Aorta (tissue), 5 donors: ENCODE measurements at places on chromosomes 12 and 14. TPM values are rescaled to one million over a fixed set of nuclear protein-coding genes. Genes with fewer than 3 reads are reported as not detected.

- DNase-seq = no peak
These were observed 65.1 kb downstream of the DIP2B start for GRCh38 chr12:50569876-50570275.

The TAS2R9 gene
- not detected for total RNA-seq

GRCh38 chr14:50022661-50023060 is 93.7 kb downstream of the VCPKMT start:
- no peak for DNase-seq

- DNase-seq = no peak
These were observed 207.7 kb downstream of the TTC8 start for GRCh38 chr14:89032086-89032649.

GRCh38 chr14:34003691-34004090 is 52.8 kb upstream of the EGLN3 start:
- DNase-seq = no peak

GRCh38 chr12:115864396-115864795 is 413.1 kb downstream of the MED13L start:
- DNase-seq = no peak

- DNase-seq = no peak
These were observed 85.8 kb upstream of the TSPAN11 start for GRCh38 chr12:30840715-30841114.

GRCh38 chr14:74362361-74362915 is 14.2 kb downstream of the VRTN start:
- DNase-seq = peak; percentile 89

The PTPRO gene
- total RNA-seq = 16.1 TPM

GRCh38 chr14:67962215-67962644 is 142.7 kb downstream of the RAD51B start:
- DNase-seq = no peak

- peak; percentile 76 for DNase-seq
These were observed 15.5 kb upstream of the MLXIP start for GRCh38 chr12:122062832-122063693.

GRCh38 chr12:78101113-78101876 is 270.6 kb downstream of the NAV3 start:
- no peak for DNase-seq

DNA sequence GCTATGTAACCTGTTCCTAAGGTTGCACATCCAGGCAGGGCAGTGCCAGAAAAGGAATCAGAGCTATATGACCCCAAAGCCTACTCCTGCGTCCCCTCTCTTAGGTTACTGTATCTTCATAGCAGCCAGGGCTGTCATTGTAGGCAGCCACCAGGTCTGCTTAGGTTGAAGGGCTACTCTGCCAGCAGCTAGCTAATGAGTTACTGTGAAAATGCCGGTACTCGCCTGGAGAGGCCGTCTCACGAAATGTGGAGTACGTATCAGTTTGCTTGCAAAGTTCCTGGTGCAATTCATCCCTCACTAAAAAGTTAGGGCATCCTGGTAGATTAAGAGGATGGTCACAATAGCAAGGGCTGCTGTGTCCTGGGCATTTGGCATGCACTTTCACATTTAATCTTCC is 50.9 kb downstream of the RPH3A start:
- no peak for DNase-seq

- DNase-seq = no peak
These were observed 85.6 kb downstream of the MSRB3 start for GRCh38 chr12:65364046-65364445.

DNA sequence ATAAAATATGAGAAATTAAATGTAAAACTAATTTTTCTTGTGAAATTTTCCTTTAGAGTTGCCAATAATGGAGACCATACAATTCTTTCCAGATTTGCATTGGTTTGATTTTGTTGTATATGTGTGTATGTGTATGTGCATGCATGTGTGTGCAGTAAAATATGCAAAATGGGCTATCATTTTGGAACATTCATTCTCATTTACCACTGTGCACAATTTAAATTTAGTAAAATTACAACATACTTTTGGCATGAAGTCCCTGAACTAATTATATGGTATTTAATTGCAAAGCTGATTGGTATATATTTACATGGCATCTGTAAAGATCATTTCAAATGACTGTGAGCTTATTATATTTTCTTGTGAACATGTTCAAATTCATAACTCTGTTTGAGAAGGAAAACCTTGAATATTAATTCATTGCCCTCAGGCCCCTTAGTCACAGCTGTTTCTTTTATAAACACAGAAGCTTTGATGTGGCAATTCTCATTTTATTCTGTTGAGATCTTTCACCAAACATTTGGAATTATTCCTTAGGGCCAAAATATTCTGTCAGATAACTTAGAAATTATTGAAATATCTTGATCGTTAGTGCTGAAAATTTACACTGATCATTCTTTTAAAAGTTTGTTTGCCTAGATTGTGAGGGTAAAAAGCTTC is 17.6 kb downstream of the KERA start:
- no peak for DNase-seq

- no peak for DNase-seq
These were observed 293.2 kb downstream of the DUSP6 start for GRCh38 chr12:89059056-89059455.

The SERPINA4 gene
- total RNA-seq = not detected

- no peak for DNase-seq
These were observed 12.5 kb downstream of the NRXN3 start for GRCh38 chr14:78182722-78183121.

- DNase-seq = no peak
These were observed 130.0 kb downstream of the SLC15A4 start for GRCh38 chr12:128693771-128694170.

The CLMN gene
- 15.8 TPM for total RNA-seq

- DNase-seq = no peak
These were observed 50.4 kb downstream of the RPH3A start for GRCh38 chr12:112841906-112842305.

GRCh38 chr14:101402936-101403660 is 158.2 kb upstream of the DIO3 start:
- no peak for DNase-seq

The CLEC4C gene
- not detected for total RNA-seq

DNA sequence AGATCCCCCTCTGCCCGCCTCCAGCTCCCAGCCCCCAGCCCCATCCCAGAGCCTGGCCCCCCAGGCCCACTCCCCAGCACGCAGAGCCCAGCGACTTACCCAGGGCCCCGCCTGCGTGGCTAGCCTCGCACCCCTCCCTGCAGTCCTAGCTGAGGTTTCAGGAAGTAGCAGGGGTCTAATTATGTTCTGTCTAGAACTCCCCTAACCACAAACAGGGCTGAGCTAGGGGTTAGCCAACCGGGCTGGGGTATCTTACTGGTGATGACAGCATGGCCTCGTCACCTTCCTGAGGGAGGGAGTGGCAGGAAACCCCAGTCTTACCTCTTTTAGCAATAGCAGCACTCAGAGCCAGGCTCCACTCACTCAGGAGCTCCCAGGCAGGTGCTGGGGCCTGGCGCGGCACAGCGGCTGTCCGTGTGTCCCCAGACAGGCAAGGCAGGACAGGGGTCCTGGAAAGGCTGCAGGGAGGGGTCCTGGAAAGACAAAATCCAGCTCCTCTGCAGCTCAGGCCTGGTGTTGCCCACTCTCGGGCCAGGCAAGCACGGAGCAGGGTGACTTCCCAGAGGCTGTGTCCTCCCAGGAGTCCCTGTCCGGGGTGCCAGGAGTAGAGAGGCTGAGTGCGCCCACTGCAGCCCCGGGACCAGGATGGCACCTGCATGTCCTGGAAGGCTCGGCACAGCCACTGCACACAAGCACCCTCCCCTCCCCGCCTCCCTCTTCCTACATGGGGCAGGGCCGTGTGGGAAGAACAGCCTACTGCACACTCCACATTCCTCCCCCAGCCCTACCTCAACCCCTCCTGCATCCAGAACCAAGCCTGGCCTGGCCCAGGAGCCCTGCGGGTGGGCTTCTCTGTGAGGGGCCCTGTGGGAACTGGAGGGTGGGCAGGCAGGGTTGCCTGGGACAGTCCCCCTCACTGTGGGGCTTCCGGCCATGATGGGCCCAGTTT is at the start of gene GPR132:
Gene GPR132 (minus strand): TSS at position 151 of the 949 bp plus-strand sequence. CDS start 10,010 bp downstream, outside the sequence.
- peak; percentile 67 for DNase-seq

DNA sequence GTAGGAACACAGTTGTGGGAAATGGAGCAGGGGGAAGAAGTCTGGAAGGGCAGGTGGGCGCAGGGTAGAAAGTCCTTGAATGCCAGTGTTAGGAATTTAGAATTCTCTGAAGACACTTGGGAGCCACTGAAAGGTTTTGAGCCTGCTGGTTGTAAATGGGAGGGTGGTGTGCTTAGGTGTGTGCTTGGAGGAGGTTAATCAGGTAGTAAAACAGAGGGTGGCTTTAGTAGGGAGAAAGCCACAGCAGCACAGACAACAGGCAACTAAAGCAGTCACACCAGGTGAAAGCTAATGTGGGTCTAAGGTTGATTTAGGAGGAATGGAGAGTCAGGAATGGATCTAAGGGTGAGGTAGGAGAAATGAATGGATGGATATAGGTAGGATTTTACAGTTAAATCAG is 385.0 kb downstream of the ZFP36L1 start:
- DNase-seq = no peak

GRCh38 chr12:32595251-32595650 is 83.8 kb upstream of the DNM1L start:
- DNase-seq = no peak

GRCh38 chr14:34794941-34795340 is 80.2 kb downstream of the BAZ1A start:
- DNase-seq = no peak

DNA sequence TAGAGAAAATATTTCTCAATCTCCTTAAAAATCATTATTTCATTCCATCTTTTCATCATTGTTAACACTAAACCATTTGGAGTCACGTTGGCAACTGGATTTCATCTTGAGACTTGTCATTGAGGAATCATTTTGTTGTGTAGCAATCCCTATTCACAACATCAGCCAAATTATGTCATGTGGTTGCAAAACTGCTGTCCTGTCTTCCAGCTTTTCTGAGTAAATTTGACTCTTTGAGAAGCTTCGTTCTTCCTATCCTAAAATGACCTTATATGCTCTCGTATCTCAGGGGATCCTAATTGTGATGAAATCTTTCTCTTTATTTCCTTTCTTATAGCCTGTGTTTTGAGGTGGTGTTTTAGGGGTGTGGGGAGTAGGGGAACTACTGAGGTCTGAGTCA is 30.6 kb upstream of the KICS2 start:
- DNase-seq = no peak

GRCh38 chr12:6778217-6778573 is 5.9 kb downstream of the LAG3 start:
- no peak for DNase-seq

DNA sequence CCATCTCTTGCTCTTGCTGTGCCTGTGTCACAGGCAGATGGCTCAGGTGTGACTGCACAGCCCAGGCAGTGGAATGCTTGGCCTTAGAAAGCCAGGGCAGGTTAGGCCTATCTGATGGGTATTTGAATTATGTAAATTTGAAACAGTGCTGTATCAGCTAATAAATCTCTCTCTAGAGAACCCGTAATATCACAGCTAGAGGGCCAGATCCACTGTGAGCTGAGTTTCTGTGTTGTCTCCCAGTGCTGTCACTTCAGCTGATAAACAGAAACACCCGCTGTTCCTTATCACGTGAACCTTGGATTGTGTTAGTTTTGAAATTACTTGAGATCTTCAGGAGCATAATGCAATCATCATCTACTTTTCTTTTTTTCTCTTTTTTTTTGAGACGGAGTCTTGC is 21.5 kb upstream of the ALDH2 start:
- DNase-seq = no peak

DNA sequence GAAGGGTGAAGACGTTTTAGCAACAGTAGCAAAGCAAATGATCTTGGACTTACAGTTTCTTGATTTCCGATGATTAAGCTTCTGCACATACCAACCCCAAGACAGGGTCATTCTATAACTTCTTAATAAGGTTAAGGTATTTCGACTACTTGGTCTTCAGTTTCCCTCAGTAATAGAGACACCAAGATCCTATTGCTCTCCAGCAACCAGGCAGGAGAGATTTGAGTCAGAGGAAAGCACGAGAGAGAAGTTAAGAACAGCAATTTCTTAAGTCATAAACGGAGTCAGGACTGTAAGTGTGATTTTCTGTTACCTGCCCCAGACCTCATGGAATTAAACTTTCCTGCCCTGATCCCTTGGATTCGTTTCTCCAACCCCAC is 215.6 kb downstream of the TTC8 start:
- DNase-seq = no peak

- DNase-seq = no peak
These were observed 181.9 kb downstream of the PRKCH start for GRCh38 chr14:61503167-61503801.

The POTEM gene
- total RNA-seq = not detected

The ACOT4 gene
- total RNA-seq = 0.39 TPM

DNA sequence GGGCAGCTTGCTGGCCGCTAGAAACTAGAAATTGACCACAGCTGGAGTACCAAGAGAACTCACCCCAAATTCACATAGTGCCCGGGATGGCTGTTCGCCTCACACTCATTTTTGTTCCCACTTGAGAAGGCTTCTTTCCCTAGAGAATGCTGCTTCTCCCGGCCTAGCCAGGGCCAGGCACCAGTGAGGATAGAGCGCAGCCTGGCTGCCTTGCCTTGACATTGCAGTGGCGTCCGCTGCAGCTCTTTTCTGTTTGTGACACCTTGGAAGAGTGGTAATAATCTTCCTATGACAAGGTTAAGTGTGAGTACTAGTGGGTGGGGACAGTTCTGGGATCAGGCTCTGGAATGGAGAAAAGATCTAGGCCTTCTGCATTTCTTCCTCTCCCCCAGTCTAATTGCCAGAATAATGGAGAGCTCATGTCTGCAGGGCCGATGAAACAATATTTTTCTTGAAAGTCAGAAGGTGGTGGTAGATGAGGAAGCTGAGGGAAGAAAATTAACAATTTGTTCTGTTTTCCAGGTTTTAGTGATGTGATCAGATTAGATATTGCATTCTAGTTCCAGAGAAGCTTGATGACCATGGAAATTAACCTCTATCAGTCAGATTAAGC is 3.7 kb downstream of the TMEM253 start:
- peak; percentile 88 for DNase-seq

The TAS2R8 gene
- total RNA-seq = not detected

DNA sequence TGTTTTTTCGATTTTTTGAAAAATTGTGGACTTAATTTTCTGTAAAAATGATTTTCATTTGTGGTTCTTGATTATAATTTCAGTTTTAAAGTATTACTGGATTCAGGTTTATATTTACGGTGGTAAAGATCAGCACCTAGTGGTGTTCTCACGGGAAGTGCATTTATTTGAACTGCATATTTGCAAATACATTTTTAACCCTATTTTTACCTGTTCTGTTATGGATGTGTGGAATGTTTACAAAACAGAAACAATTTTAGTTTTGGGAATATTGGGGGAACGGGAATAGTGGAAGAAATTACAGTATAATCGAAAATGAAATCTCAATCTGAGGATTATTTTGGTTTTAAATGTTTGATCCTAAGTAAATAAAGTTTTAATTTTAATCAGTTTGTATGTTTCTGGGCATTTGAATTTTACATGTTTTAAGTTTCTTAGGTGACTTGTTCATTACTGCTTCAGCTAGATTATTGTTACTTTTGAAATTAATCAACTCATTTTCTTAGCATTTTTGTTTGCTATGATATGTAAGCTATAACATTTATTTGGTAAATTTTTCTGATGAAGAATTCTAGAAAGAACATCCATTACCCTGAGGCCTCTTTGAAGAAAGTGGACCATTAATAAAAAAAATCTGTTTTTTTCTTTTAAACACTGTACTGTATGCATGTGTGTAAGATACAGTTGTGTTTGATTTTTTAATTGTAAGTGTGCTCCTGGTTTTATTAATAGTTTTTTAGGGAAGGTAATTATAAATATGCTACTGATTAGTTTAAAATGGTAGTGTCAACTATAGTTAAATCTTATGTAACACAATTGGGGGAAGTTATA is 942 bp downstream of the ATF7IP start:
- DNase-seq = no peak

GRCh38 chr12:121990692-121991603 is 30.7 kb upstream of the BCL7A start:
- no peak for DNase-seq

The STYX gene
- 15.5 TPM for total RNA-seq

The RPL36AL gene
- 153 TPM for total RNA-seq
